ENCODE measurements at places on chromosomes 5 and 9. TPM values are rescaled to one million over a fixed set of nuclear protein-coding genes. Genes with fewer than 3 reads are reported as not detected.

Gene IRX2
- 0.20 TPM for total RNA-seq

Gene GRIN3A
- not detected for total RNA-seq

Gene NEUROG1
- total RNA-seq: not detected

Gene ESM1
- total RNA-seq: 157 TPM

Gene LAMC3
- 2.6 TPM for total RNA-seq

Gene HMMR
- 14.6 TPM for total RNA-seq

Gene PDE6A
- not detected for total RNA-seq

Gene ENTR1
- 14.2 TPM for total RNA-seq

Gene PCDHGC4
- 0.79 TPM for total RNA-seq

Measured in lung microvascular endothelial cell (primary cell).